GM12865 (cell line): ENCODE measurements at places on chromosomes 3 and 15.
A peak's percentile ranks its signal among the peaks of the same experiment; 100 is the strongest.

DNA sequence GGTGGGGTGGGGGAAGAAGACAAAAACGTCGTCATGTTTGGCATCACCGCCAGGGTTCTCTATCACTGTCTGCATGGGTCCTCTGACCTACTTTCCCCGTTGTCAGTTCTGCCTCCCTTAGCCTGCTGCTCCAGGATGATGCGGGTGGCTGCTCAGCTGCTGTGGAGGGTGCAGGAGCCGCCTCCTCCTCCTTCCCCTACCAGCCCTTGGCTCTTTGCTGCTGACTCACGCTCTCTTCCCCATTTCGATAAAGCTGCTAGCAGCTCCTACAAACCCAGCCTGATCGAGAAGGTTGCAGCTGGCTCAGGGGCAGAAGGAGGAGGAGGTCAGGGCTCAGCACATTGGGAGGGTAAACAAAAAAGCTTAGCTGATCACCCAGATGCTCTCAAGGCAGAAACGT lies 49.5 kb upstream of the SEC13 start:
- DNase-seq = no peak

DNA sequence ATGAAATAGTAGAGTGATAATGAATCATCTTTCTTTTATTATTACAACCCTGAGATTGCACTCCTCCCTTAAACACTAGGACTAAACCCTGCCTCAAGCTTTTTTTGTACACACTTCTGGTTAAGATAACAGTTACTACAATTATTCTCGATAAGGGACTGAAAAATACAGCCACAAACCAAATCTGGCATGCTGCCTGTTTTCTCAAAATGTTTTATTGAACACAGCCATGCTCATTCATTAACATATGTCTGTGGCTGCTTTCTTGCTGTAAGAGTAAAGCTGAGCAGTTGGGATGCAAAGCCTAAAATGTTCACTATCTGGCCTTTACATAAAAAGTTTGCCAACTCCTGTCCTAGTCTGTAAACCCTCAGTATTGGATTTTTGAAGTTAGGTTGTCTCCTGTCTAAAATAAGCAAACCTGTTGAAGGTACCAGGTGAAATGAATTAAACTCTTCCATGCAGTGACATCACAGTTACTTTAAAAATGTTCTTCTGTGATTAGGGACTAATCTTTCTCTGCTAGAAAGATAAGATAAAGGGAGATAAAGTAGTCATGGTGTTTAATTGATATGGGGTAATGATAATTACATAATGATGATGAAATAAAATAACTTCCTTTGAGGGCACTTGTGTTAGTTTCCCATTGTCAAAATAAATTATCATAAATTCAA lies 218.2 kb downstream of the STXBP5L start:
- DNase-seq = no peak

DNA sequence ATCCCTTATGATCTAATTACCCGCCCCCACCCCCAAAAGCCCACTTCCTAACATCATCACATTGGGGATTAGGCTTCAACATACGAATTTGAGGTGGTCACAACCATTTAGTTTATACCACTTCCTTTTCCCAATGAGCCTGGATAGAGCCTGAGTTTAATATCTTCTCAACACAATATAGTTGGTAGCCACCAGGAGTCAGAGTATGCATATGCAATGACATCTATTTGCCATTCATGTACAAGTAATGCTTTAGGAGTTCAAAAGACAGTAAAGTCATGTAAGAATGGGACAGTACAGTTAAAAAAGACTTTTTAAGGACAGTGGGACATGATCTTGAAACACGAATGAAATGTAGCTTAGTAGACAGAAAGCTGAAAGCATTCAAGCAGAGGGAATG lies 172.4 kb downstream of the DCLK3 start:
- DNase-seq = no peak

DNA sequence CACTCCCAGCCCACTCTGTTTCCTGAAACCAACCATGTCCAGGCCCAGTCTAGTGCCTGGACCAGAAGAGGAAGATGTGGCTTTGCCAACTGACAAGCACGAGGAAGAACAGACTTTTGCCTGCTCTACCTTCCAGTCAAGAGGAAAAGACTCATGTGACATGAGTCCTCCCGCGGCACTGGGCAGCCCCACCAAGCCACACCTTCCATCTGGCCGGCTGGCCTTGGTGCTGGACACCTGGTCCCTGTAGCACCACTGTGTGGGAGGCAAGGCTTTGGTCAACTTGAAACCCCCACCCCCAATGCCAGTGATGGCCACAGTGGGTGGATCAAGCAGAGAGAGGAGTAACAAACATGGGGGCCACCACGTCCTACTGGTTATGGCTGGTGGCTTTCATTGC lies 12.5 kb downstream of the CHDH start:
- no peak for DNase-seq

DNA sequence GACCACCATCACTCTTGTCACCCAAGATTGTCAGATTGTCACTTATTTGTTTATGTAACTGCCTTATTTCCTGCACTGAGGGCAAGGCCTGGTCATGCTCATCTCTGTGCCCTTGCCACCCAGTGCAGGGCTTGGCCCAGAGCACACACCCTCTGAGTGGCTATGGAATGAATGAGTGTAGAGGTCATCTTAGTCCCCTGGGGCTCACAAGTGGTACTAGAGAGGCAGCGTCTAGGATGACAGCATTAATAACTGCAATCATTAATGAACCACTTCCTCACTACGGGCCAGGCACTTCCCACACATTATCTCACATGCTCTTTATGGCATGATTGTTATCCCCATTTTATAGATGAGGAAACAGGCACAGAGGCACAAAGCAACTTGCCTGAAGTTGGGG lies 117.0 kb downstream of the SMAD6 start:
- DNase-seq = no peak

GRCh38 chr3:52830535-52831258 lies at the start of gene ITIH4:
ITIH4 (minus strand) TSS chr3:52830672; CDS start chr3:52830642, 30 bp downstream.
- no peak for DNase-seq

GRCh38 chr3:196163666-196164493 lies 47.3 kb downstream of the ZDHHC19 start:
- DNase-seq = no peak

- peak; percentile 87 for DNase-seq
Measured at GRCh38 chr15:92848852-92849598, 51.1 kb upstream of the CHD2 start.

GRCh38 chr15:39448409-39448808 lies 132.5 kb upstream of the THBS1 start:
- DNase-seq = no peak

GRCh38 chr3:186001842-186002241 lies 64.0 kb upstream of the TRA2B start:
- no peak for DNase-seq

- DNase-seq = no peak
Measured at GRCh38 chr3:139258276-139258675, 85.5 kb upstream of the MRPS22 start.

- peak; percentile 23 for DNase-seq
Measured at GRCh38 chr3:131501949-131502348, 822 bp downstream of the MRPL3 start.

GRCh38 chr3:192818126-192818525 lies 90.8 kb upstream of the FGF12 start:
- DNase-seq = peak; percentile 34

DNA sequence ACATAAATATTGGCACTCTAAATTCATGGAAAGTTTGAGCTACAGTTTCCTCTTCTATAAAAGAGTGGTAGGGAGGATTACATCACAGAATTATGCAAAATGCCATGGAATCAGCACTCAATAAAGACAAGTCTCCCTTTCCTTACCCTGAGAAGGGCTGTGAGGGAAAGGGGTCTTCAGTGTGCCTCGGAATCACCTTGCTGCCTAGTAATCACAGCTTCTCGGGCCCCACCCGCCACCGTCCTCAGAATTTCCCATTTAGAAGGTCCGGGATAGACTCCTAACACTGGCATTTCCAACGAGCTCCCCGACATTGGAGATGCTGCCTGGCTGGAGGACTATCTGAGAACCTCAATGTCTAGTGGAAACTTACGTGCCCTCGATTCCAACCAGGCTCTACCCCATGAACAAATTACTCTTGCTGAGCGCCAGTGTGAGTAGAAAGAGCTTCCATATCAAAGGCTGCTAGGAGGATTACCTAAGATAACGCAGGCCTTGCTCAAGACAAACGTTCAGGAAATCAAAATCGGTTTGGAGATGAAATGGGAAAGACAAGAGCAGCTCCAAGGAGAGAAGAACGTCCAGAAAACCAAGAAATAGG lies 92.1 kb upstream of the CHD2 start:
- DNase-seq = peak; percentile 48

DNA sequence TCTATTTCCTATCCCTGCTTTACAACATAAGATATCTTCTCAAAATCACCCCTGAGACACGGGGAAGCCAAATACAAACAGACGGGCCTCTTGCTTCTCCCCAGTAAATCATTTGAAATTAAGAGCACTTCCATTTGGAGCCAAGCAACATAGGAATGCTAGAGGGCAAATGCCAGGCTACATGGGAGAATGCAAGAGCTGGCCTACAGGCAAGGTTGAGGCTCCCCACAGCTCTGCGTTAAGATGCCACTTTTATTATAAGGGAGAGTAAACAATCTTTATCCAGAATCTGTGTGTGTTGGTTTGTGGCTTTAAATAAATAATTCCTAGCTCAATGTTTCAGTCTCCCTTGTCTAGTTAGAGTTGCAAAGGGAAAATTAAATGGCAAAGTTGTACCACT lies 305.1 kb upstream of the KCNH8 start:
- no peak for DNase-seq

GRCh38 chr15:32855942-32856341 lies 138.1 kb downstream of the GREM1 start:
- no peak for DNase-seq

DNA sequence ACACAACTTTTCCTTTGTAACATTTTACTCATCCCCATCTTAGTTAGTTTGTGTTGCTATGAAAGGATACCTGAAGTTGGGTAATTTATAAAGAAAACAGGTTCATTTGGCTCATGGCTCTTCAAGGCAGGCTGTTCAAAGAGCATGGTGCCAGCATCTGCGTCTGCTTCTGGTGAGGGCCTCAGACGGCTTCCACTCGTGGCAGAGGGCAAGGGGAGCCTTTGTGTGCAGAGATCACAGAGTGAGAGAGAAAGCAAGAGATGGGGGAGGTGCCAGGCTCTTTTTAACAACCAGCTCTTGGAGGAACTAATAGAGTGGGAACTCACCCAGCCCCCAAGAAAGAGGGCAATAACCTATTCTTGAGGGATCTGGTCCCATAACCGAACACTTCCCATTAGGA lies 23.1 kb downstream of the PLA2G4F start:
- DNase-seq = no peak

GRCh38 chr15:34147371-34148140 lies 45.7 kb downstream of the PGBD4 start:
- no peak for DNase-seq

GRCh38 chr15:92820236-92821021 lies 79.7 kb upstream of the CHD2 start:
- peak; percentile 90 for DNase-seq

- no peak for DNase-seq
Measured at GRCh38 chr15:67063689-67064606, 1.5 kb upstream of the SMAD3 start.

DNA sequence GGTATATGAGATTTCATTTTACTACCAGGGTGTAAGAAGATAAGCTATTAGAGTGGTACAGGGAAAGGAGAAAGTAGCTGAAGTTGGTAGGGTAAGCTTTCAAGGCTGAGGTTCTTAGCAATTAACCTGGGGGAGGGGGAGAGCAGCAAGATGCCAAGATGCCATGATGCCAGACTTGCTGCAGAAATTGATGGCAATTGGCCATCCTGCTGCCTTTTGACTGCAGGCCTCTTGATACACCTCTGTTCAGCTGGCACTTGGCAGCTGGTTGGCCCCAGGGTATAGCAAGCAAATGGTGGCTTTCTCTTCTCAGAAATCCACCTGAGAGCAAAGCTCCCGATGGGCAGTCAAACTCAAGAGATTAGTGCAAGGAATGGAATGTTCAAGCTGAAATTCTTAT lies 21.4 kb upstream of the DPH6 start:
- no peak for DNase-seq

DNA sequence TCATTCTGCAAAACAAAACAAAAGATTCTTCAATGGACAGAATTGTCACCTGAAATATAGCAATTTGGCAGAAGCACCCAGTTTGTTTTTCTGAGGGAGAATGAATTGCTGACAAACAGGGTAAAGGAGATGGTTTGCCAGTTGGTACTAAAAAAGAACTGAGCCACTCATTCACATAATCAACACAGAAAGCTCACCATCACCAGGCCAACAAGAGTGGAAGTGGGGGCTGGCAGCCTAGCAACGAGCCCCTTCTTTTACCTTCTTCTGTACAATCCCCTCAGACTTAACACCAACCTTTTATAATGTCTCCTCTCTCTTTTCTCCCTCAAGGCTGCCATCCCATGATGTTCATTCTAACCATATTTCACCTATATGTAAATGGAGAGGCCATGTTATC lies 5.9 kb downstream of the TOP2B start:
- DNase-seq = no peak

- DNase-seq = no peak
Measured at GRCh38 chr3:158278187-158278586, 168.3 kb downstream of the RSRC1 start.

DNA sequence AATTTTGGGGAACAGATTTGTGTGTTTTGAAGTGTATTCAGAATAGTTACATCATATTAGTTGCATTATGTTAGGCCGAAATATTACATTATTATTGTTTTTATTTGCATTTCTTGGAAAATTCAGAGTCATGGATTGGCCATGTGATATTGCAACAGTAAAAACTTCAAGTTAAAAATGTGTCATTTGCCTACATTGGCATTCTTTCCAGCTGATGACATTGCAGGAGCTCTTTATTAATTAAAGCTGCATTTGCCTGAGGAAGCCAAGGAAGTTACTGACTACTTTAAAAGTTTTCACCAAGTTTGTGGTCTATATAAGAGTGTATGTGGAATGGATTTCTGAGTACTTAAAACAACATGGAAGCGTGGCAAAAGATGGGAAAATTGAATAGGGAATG lies 726.4 kb upstream of the SGO1 start:
- DNase-seq = no peak

DNA sequence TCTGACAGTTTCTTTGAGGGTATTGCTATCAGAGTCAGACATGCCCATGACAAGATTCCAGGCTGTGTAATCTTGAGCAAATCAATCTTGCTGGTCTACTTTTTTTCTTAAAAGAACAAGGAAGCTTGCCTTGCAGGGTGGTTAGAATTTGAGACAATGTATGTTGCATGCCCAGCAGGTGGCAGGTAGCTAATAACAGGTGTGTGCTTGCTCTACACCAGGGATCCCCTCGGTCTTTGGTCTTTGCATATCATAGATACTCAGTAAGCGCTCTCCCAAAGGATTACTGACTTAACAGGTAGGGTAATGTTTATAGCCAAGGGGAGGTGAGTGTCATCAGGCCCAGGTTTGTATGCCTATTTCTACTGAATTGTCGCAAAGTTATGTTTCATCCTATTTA lies 37.3 kb downstream of the CACNA1D start:
- DNase-seq = peak; percentile 32

DNA sequence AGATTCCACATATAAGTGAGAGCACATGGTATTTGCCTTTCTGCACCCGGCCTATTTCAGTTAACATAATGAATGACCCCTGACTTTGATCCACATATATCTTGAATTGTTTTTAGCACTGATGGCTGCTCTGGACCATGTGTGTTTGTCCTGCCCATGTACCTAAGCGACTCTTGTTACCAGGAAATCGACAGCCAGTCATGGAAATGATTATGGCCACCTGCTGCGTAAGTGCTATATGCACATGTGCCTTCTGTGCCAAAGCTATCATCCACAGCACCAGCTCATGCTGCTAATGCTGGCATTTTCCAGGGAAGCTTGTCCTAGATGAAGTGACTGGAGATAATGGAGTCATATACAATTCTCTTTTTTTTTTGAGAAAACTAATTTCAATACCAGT lies 103.7 kb downstream of the PEX5L start:
- no peak for DNase-seq
